Naive thymus-derived CD4-positive, alpha-beta T cell (primary cell): ENCODE measurements at places on chromosomes 6 and 20. TPM values are rescaled to one million over a fixed set of nuclear protein-coding genes. Genes with fewer than 3 reads are reported as not detected.

The TUBB gene
- total RNA-seq, result 242 TPM

The WFDC13 gene
- total RNA-seq, result not detected

The EEF1A2 gene
- total RNA-seq, result 0.11 TPM

The KCNG1 gene
- total RNA-seq, result 0.17 TPM in 1 of 2 replicates, not detected in the other

The RSPH4A gene
- total RNA-seq, result 0.23 and 0.53 TPM in 2 replicates

The PNLDC1 gene
- 1.4 TPM for total RNA-seq

The ARHGAP18 gene
- total RNA-seq, result 2.0 TPM

The SMOC2 gene
- not detected for total RNA-seq

The RIMS4 gene
- total RNA-seq, result not detected

The PSMB8 gene
- 111 TPM for total RNA-seq

The OR2B6 gene
- not detected for total RNA-seq

The RGL2 gene
- 76.8 TPM for total RNA-seq

The ESF1 gene
- total RNA-seq, result 16.9 and 17.0 TPM in 2 replicates

DNA sequence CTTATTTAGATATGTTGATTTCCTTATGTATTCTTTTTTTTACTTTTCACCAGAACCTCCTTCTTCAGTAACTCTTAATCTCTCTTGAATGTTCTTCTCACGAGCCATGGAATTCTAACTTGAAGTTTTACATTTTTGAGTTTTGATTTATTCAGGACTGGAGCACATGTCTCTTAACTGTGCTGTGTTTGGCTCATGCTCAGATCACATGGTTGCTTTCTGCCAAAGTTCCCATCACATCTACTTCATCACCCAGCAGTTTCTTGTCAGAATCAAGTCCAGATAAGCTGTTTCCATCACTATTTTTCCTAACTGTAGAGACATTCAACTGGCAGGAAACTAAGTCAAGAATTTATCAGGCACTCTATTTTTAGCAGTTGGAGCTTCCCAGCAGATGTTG lies 31.7 kb downstream of the SLC35A1 start:
- no peak overlapping the region for H3K27ac ChIP-seq
- H3K4me3 ChIP-seq, result no peak overlapping the region
- DNase-seq, result no peak
- H3K27me3 ChIP-seq, result no peaks in the 10 kb centered on the region

- H3K27ac ChIP-seq, result no peak overlapping the region
- no peak for DNase-seq
- H3K4me1 ChIP-seq, result no peaks in the 10 kb centered on the region
- H3K27me3 ChIP-seq, result no peaks in the 10 kb centered on the region
- no peak overlapping the region for H3K4me3 ChIP-seq
These were observed 142.8 kb upstream of the PTPRK start for GRCh38 chr6:128663238-128663637.

DNA sequence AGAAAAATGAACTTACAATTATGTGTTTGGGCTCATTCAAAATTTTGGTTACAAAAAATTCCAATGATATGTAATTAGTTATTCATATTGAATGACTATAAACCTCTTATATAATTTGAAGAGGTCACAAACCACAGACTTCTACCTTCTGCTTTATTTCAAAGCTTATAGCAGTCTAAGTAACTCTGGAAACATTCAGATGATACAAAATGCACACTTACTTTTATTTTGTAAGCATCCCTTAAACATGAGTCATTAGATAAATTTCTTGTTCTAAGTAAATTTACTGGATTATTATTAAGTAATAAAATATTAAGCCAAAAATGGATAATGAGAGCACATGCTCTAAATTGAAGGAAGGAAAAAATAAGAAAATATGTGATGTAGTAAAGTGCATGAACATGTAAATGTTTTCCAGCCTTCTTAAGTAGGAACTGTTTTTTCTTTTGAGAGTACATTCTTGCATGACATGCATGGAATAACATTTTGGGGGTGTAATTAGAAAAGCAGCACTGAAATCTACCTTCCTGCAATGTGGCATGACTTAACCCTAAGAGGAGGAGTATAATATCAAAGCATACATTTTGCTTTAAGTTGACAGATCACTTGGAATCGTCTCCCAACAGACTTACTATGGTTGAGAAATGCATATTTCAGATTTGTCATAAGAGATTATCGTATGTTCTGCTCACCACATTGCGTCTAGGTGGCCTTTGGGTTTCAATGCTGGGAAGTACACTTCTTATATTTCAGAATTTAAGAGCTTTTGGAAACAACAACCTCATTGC lies 372.7 kb upstream of the HSF2 start:
- no peaks in the 10 kb centered on the region for H3K27me3 ChIP-seq
- no peaks in the 10 kb centered on the region for H3K4me1 ChIP-seq
- H3K4me3 ChIP-seq, result no peak overlapping the region
- DNase-seq, result no peak

GRCh38 chr20:36273414-36274180 lies 32.5 kb upstream of the DLGAP4 start:
- no peak overlapping the region for H3K4me3 ChIP-seq
- H3K27me3 ChIP-seq, result no peaks in the 10 kb centered on the region
- no peaks in the 10 kb centered on the region for H3K4me1 ChIP-seq
- no peaks in the 10 kb centered on the region for H3K36me3 ChIP-seq
- H3K27ac ChIP-seq, result no peak overlapping the region

GRCh38 chr20:33251496-33251895 lies 15.7 kb downstream of the BPIFA1 start:
- H3K4me1 ChIP-seq, result no peaks in the 10 kb centered on the region
- no peaks in the 10 kb centered on the region for H3K27me3 ChIP-seq
- no peak for DNase-seq

GRCh38 chr6:118377711-118378414 lies 170.2 kb upstream of the PLN start:
- H3K4me3 ChIP-seq, result no peak overlapping the region
- no peaks in the 10 kb centered on the region for H3K27me3 ChIP-seq
- no peak for DNase-seq
- no peaks in the 10 kb centered on the region for H3K4me1 ChIP-seq
- no peaks in the 10 kb centered on the region for H3K36me3 ChIP-seq
- H3K27ac ChIP-seq, result no peak overlapping the region

GRCh38 chr20:4569865-4570264 lies 151.8 kb upstream of the PRND start:
- no peak overlapping the region for H3K27ac ChIP-seq
- no peaks in the 10 kb centered on the region for H3K36me3 ChIP-seq
- DNase-seq, result no peak
- no peaks in the 10 kb centered on the region for H3K27me3 ChIP-seq
- no peaks in the 10 kb centered on the region for H3K4me1 ChIP-seq

GRCh38 chr20:36277546-36277945 lies 28.6 kb upstream of the DLGAP4 start:
- no peak overlapping the region for H3K27ac ChIP-seq
- no peaks in the 10 kb centered on the region for H3K27me3 ChIP-seq
- no peak overlapping the region for H3K4me3 ChIP-seq
- no peaks in the 10 kb centered on the region for H3K36me3 ChIP-seq
- no peaks in the 10 kb centered on the region for H3K4me1 ChIP-seq

DNA sequence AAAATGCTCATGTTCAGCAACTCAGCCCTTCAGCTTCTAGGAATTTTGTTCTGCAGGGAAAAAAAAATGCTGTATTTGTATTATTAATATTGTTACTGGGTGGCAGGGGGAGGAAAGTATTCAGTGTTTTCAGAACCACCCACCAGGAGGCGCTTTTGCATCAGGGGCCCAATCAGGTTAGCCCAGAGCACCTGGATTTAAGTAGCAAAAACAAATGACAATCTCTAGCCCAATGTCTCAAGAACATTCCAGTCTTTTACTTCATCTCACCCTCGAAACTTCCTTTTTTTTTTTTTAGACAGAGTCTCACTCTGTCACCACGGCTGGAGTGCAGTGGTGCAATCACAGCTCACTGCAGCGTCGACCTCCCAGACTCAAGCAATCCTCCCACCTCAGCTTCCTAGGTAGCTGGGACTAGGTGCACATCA lies 635 bp upstream of the C20orf203 start:
- no peaks in the 10 kb centered on the region for H3K36me3 ChIP-seq
- H3K4me3 ChIP-seq, result no peak overlapping the region
- peak; percentile 71 for DNase-seq
- H3K27me3 ChIP-seq, result no peaks in the 10 kb centered on the region
- H3K4me1 ChIP-seq, result peaks cover 9% of the 10 kb centered on the region

DNA sequence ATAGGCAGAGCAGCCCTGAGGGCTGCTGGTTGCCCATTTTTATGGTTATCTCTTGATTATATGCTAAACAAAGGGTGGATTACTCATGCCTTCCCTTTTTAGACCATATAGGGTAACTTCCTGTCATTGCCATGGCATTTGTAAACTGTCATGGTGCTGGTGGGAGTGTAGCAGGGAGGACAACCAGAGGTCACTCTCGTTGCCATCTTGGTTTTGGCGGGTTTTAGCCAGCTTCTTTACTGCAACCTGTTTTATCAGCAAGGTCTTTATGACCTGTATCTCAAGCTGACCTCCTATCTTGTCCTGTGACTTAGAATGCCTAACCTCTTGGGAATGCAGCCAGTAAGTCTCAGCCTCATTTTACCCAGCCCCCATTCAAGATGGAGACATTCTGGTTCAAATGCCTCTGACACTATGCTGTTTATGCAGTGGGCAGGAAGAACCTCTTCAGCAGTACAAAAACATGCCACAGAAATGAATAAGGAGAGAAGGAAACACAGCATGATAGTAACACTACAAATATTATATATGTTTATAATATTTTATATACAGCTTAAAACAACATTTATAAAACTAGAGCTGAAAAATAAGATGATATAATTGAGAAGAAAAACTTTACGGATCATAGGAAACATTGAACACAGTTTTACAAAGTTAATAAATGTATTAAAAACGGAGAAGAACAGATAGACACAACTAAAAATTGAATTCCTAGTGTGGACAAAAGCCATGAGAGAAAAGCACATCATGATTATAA lies 58.9 kb upstream of the SAMD5 start:
- H3K4me1 ChIP-seq, result no peaks in the 10 kb centered on the region
- no peaks in the 10 kb centered on the region for H3K36me3 ChIP-seq
- H3K4me3 ChIP-seq, result no peak overlapping the region

DNA sequence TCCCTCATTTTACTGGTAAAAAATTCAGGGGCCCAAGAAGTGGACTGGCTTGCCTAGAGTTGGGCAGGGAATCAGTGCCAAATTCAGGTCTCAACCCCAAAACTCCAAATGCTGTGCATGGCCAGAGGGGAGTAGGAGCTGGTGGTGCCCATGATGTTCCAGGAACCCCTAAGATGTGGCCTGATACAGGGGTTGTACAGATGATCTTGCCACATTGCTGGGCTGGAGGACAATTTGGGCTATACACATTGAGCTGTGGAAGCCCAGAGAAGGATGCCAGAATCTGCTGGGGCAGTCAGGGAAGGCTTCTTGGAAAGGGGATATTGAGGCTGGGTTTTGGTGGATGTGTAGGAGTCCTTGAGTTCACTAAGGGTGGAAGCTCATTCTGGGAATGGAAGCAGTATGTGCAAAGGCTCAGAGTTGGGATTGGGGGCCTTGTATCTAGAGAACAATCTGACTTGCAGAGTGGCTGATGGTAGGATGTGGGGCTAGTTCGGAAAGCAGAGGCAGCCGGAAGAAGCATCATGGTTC lies 38.0 kb upstream of the APCDD1L start:
- H3K4me1 ChIP-seq, result no peaks in the 10 kb centered on the region
- no peak for DNase-seq
- H3K4me3 ChIP-seq, result no peak overlapping the region

- no peaks in the 10 kb centered on the region for H3K36me3 ChIP-seq
- no peak overlapping the region for H3K27ac ChIP-seq
- H3K27me3 ChIP-seq, result no peaks in the 10 kb centered on the region
- no peak for DNase-seq
- no peak overlapping the region for H3K4me3 ChIP-seq
- no peaks in the 10 kb centered on the region for H3K4me1 ChIP-seq
These were observed 220.2 kb upstream of the EXOC2 start for GRCh38 chr6:912871-913835.

- H3K4me3 ChIP-seq, result no peak overlapping the region
- H3K27ac ChIP-seq, result no peak overlapping the region
- no peaks in the 10 kb centered on the region for H3K4me1 ChIP-seq
- DNase-seq, result no peak
These were observed 2.2 kb downstream of the INSM1 start for GRCh38 chr20:20370094-20370575.

- H3K27ac ChIP-seq, result no peak overlapping the region
- H3K36me3 ChIP-seq, result peaks cover under 1% of the 10 kb centered on the region
- no peaks in the 10 kb centered on the region for H3K4me1 ChIP-seq
These were observed 21.9 kb downstream of the SLC17A5 start for GRCh38 chr6:73631849-73632248.

DNA sequence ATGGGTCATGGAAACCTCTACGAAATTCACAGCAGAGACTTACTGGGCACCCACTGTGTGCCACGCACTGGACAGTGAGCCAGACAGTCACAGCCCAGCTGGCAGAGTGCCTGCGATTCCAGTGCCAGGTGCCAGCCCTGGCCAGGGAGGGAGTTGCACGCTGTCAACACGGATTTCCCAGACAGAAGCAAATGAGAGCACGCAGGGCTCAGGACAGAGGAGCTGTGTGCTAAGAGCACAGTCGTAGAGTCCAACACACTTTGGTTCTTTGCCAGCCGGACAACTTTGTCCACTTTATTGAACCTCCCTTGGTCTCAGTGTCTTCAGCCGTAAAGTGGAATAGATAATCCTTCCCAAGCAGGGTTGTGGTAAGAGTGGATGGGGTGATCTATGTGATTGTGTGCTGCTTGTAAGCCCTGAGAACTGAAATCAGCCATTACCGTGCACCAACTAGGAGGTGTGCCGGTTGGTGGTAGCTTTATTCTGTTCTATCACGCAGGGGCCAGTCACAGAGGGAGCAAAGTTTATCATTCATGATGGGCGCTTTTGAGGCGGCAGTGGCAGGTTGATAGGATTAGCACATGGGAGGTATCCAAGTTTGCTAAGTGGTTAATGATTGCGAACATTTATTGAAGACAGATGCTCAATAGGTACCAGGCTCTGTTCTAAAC lies 40.6 kb downstream of the SIRPA start:
- no peak overlapping the region for H3K4me3 ChIP-seq
- H3K4me1 ChIP-seq, result no peaks in the 10 kb centered on the region
- H3K36me3 ChIP-seq, result no peaks in the 10 kb centered on the region

- DNase-seq, result no peak
- no peak overlapping the region for H3K4me3 ChIP-seq
- no peaks in the 10 kb centered on the region for H3K27me3 ChIP-seq
- no peaks in the 10 kb centered on the region for H3K36me3 ChIP-seq
These were observed 18.0 kb downstream of the ADRM1 start for GRCh38 chr20:62320581-62321354.

DNA sequence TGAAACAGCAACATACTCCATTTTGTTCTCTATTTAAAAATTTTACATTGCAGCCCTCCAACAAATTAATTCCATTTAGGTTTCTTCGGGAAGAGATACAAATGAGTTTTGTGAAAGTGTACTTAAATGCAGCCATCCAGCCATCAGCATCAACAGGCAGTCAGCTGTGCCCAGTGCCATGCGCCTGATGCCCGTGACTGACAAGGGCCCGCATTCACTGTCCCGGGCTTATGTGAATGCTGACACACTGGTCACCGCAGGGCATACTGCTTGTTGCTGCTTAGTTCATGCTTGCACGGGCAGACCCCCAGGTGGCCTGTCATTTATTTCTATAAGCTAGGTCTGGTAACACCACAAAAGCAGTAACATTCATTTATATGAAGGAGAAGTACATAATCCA lies 224.9 kb upstream of the QKI start:
- no peak overlapping the region for H3K4me3 ChIP-seq
- H3K27ac ChIP-seq, result no peak overlapping the region
- H3K27me3 ChIP-seq, result no peaks in the 10 kb centered on the region

- H3K4me1 ChIP-seq, result no peaks in the 10 kb centered on the region
- no peaks in the 10 kb centered on the region for H3K36me3 ChIP-seq
- no peak overlapping the region for H3K27ac ChIP-seq
- no peak overlapping the region for H3K4me3 ChIP-seq
- no peaks in the 10 kb centered on the region for H3K27me3 ChIP-seq
- no peak for DNase-seq
These were observed 95.0 kb downstream of the AK9 start for GRCh38 chr6:109595998-109596397.
